ENCODE measurements at places on chromosomes 11 and 22. TPM values are rescaled to one million over a fixed set of nuclear protein-coding genes. Genes with fewer than 3 reads are reported as not detected.

- H3K4me3 ChIP-seq: no peak overlapping the region
- H3K27me3 ChIP-seq: no peaks in the 10 kb centered on the region
- H3K36me3 ChIP-seq: no peaks in the 10 kb centered on the region
- no peaks in the 10 kb centered on the region for H3K4me1 ChIP-seq
Measured at GRCh38 chr11:97574976-97575665, 1185.3 kb downstream of the JRKL start.

LARGE2 gene
- total RNA-seq: 0.70 TPM

- H3K4me1 ChIP-seq: no peaks in the 10 kb centered on the region
- no peak overlapping the region for H3K4me3 ChIP-seq
- no peak overlapping the region for H3K27ac ChIP-seq
- H3K36me3 ChIP-seq: no peaks in the 10 kb centered on the region
- no peak for DNase-seq
- H3K27me3 ChIP-seq: peaks cover 10% of the 10 kb centered on the region
Measured at GRCh38 chr22:35524966-35525686, 15.5 kb upstream of the RASD2 start.

DNA sequence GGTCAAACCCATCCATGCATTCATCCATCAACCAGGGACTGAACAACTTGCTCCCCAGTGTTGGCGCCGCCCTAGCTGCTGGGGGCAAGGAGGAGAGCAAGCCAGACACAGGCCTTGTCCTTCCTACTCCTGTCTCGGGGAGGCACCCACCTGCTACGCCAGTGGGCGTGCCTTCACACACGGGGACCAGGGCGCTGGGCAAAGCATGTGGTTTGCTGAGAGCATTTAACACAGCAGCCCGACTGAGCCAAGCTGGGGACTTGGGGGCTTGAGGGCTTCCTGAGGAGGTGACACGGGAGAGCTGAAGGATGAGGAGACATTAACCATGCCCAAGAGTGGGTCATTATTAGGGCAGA is 30.6 kb downstream of the CACNA1I start:
- no peak for DNase-seq
- peak overlapping the region; percentile 36 for H3K27ac ChIP-seq
- H3K27me3 ChIP-seq: peaks cover 10% of the 10 kb centered on the region
- H3K4me3 ChIP-seq: no peak overlapping the region

DNA sequence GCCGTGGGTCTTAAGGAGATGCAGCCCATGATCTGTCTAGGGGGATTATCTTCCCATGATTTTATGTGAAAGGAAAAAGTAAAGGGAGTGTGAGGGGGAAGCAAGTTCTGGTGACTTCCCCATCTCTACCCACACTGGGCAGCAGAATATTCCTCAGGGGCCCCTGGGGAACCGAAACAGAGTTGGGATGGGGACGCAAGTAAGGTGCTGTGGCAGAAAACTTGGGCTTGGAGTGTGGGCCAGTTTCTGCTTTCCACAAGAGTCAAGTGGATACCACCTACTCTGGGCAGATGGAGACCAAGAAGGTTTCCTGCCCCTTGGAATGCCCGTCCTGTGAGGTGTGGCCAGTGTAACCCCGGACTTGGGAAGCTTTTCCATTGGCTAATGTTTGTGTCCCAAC is 64.4 kb downstream of the SGSM3 start:
- H3K4me1 ChIP-seq: peaks cover 46% of the 10 kb centered on the region
- H3K27me3 ChIP-seq: no peaks in the 10 kb centered on the region
- no peak overlapping the region for H3K4me3 ChIP-seq
- DNase-seq: no peak

C11orf24 gene
- 40.7 TPM for total RNA-seq

DNA sequence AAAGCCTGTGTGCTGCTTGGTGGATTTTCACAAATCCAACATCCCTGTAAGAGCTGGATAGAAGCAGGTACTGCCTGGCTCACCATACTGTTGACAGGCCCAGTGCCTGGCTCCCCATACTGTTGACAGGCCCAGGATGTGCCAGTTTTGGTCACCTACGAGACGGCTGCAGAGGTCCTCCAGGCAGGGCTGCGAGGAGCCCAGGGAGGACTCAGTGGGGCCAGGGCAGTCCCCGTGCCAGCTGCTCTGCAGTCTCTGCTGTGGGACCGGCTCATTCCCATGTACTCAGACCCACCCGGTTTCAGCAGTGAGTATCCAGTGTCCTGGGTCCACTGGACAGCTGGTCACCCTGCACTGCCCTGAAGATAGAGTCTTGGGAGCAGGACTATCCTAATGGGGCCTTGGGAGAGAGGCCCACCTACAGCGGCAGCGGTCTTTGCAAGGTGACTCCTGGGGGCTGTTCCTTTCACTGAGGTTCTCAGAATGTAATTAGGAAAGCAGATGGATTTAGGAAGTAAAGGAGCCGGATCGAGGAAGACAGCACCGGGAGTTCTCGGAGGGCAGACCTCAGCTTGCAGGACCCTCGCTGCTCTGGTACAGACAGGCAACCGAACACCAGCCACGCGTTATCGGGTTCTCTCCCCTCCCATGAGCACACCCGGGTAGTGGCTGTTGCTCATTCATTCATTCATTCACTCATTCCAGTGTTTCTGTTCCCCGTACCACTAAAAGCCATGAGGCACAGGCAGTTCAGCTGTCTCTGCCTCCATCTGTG is 106.1 kb downstream of the CTTN start:
- DNase-seq: no peak
- no peaks in the 10 kb centered on the region for H3K36me3 ChIP-seq
- H3K27ac ChIP-seq: no peak overlapping the region
- no peak overlapping the region for H3K4me3 ChIP-seq
- peaks cover 2% of the 10 kb centered on the region for H3K27me3 ChIP-seq

GRCh38 chr11:44814881-44815592 is 88.3 kb downstream of the TSPAN18 start:
- no peak overlapping the region for H3K27ac ChIP-seq
- no peaks in the 10 kb centered on the region for H3K27me3 ChIP-seq
- DNase-seq: no peak
- H3K4me3 ChIP-seq: no peak overlapping the region
- H3K36me3 ChIP-seq: no peaks in the 10 kb centered on the region

OR51E2 gene
- not detected for total RNA-seq

DNA sequence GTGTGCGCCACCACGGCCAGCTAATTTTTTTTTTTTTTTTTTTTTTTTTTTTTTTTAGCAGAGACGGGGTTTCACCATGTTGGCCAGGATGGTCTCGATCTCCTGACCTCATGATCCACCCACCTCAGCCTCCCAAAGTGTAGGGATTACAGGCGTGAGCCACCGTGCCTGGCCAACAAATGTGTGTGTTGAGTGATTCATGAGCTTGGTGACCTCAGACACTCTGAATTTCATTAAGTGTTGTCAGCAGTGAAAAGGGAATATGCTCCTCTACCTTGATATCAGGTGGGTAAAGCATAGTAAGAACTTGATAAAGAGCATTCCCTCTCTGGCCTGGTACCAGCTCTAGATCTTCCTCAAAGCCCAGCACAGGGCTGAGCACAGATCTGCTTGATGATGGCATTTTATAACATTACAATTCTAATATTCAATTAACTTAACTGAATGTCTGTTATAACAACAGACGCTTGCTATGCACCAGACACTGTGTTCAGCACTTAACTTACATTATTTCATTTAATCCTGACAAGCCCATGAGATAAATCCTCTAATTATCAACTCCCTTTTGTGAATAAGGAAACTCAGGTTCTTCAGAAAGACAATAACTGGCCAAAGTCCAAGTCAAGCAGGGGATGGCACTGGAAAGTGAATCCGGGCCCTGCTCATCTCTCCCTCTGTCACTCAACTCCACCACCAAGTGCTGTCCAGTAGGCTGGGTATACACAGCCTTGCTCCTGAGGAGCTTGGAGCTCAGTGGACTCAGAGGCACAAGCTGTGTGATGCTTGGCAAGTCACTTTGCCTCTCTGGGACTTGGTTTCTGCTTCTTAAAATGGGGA is 13.0 kb downstream of the TBC1D10A start:
- peaks cover 23% of the 10 kb centered on the region for H3K36me3 ChIP-seq
- no peak overlapping the region for H3K4me3 ChIP-seq
- peak overlapping the region; percentile 80 for H3K27ac ChIP-seq
- H3K4me1 ChIP-seq: peaks cover 91% of the 10 kb centered on the region
- DNase-seq: no peak

DNA sequence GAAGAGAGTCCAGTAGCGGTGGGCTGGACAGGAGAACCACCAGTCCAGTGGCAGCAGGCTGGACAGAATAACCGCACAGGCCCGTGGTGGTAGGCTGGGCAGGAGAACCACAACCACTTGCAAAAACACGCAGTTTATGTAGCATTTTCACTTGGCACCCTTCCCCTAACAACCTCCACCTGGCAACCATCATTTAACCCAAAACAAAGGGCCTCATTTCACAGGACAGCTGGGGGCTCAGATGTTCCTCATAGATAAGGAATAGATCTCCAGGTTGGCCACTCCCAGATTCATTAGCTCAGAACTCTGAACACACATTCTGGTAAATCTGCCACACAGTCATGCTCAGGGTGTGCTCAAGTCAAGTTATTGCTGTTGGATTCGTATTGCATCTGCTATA is 41.2 kb downstream of the SYTL2 start:
- DNase-seq: no peak
- H3K27me3 ChIP-seq: no peaks in the 10 kb centered on the region
- H3K36me3 ChIP-seq: peaks cover 11% of the 10 kb centered on the region
- no peak overlapping the region for H3K27ac ChIP-seq

GRCh38 chr22:46531581-46532175 is 5.7 kb downstream of the CELSR1 start:
- H3K27me3 ChIP-seq: peaks cover 14% of the 10 kb centered on the region
- H3K4me1 ChIP-seq: no peaks in the 10 kb centered on the region
- no peak for DNase-seq
- no peak overlapping the region for H3K4me3 ChIP-seq
- no peak overlapping the region for H3K27ac ChIP-seq

- no peak overlapping the region for H3K27ac ChIP-seq
- H3K27me3 ChIP-seq: peaks cover 1% of the 10 kb centered on the region
- no peaks in the 10 kb centered on the region for H3K36me3 ChIP-seq
- H3K4me3 ChIP-seq: no peak overlapping the region
Measured at GRCh38 chr22:18978506-18978905, 42.4 kb upstream of the PRODH start.

DNA sequence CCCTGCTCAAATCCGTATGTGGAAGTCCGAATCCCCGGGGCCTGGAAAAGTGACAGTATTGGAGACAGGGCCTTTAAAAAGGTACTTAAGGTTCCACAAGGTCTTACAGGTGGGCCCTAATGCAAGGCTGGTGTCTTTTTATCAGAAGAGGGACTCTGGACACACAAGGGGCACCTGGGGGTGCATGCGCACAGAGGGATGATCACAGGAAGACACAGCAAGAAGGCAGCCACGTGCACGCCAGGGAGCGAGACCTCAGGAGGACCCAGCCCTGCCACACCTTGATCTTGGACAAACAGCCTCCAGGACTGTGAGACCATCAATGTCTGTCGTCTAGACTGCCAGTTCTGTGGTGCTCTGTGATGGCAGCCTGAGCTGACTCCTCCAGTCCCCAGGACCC is 96.5 kb downstream of the SHANK2 start:
- no peak for DNase-seq
- peaks cover 6% of the 10 kb centered on the region for H3K4me1 ChIP-seq
- peaks cover 23% of the 10 kb centered on the region for H3K27me3 ChIP-seq
- no peak overlapping the region for H3K4me3 ChIP-seq

DNA sequence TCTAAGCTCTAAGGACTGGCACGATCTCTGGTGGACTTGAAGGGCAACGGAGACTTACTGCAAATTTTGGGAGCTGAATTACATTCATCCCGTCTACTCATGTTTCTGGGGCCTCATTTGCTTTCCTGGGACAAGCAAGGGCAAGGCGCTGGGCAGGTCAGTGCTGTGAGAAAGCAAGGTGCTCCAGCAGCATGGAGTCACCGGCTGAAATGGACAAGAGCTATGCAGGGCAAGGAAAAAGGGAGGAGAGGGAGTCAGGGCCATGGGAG is 25.6 kb downstream of the FLI1 start:
- no peaks in the 10 kb centered on the region for H3K27me3 ChIP-seq
- peak overlapping the region; percentile 97 for H3K27ac ChIP-seq
- peaks cover 15% of the 10 kb centered on the region for H3K36me3 ChIP-seq
- H3K4me3 ChIP-seq: peak overlapping the region; percentile 67
- peaks cover 90% of the 10 kb centered on the region for H3K4me1 ChIP-seq

MRGPRF gene
- not detected for total RNA-seq

GRCh38 chr11:43493431-43493830 is 134.7 kb downstream of the TTC17 start:
- no peak for DNase-seq
- H3K27me3 ChIP-seq: no peaks in the 10 kb centered on the region
- H3K36me3 ChIP-seq: peaks cover 33% of the 10 kb centered on the region
- H3K27ac ChIP-seq: no peak overlapping the region
- H3K4me1 ChIP-seq: peaks cover 3% of the 10 kb centered on the region

DNA sequence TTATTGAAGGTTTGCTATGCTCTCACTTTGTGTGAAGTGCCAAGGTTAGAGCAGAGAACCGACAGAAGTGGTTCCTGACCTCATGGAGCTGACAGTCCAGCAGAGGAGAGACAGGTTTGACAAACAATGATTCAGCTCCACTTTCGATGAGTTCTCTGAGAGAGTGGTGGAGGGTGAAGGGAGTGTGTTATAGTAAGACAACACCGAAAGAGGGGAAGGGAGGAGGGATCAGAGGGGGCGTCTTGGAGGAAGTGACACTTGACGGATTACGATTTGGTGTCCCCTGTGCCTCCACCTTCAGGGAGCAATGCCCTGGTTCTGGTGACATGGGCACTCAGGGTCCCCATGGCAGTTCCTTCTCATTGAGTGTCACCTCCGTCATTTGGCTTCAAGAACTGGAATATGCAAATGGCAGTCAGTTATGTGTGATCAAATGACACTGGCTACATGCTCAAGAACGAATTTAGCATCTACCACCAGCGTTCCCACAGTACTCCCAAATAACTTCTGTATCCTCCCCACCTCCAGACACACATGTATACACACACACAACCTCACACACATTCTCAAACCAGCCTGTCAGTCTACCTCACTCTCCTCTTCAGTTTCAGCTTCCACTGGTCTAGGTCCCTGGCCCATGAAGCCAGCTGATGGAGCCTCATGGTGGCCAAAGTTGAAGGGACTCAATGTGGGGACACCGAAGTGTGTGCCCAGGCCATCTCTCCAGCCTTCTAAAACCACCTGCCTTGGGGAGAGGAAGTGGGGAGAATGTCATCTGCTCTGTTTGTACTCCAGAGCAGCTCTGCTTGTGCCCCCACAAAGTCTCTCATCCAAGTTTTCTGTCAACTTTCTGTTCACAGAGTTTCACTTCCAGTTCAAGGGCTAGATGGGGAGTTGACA is 31.4 kb upstream of the NUP160 start:
- peaks cover 1% of the 10 kb centered on the region for H3K4me1 ChIP-seq
- no peak overlapping the region for H3K27ac ChIP-seq
- peaks cover 2% of the 10 kb centered on the region for H3K27me3 ChIP-seq
- no peaks in the 10 kb centered on the region for H3K36me3 ChIP-seq
- no peak overlapping the region for H3K4me3 ChIP-seq
- DNase-seq: no peak

ELFN2 gene
- total RNA-seq: 0.52 TPM

SCUBE1 gene
- total RNA-seq: not detected

KCNE3 gene
- not detected for total RNA-seq

RBMXL2 gene
- total RNA-seq: not detected

DNA sequence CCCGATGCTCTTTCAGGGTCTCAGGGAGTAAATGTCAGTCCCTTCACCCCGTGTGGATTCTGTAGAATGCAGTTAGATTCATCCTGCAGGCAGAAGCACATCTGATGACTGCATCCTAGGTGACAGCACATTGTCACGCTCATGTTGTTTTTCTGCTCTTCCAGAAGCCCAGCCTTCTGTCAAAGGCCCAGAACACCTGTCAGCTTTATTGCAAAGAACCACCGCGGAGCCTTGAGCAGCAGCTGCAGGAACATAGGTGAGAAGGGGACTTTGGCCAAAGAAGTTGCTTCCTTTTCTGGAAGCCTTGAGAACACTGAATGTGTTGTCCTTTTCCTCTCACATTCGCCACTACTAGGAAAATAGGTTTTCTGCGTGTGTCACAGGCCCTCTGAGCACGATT is 43.7 kb downstream of the PPP2R1B start:
- no peaks in the 10 kb centered on the region for H3K27me3 ChIP-seq
- H3K36me3 ChIP-seq: peaks cover 19% of the 10 kb centered on the region
- no peak for DNase-seq
- no peaks in the 10 kb centered on the region for H3K4me1 ChIP-seq

Data from activated CD8-positive, alpha-beta T cell treated with anti-CD3 and anti-CD28 coated beads for 36 hours (primary cell).